ENCODE measurements at places on chromosomes 5 and 9.

DNA sequence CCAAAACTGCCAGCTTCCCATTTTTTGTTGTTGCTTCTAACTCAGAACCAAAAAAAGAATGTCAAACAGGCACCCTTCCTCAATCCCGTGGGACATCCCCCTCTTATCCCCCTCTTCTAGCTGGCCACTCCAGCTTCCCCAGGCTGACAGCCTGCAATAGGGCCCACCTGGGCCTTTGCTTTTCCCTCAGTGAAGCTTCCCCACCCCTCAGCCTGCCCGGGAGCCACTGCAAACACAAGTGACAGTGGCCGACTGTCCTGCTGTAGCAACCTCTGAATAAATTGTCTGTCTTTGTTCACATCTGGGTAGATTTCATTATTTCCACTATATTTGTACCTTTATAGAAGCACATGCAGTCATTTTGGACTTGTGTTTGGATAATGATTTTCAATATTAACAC, 245.3 kb downstream of the GADD45G start:
- no peak for DNase-seq

- peak; percentile 69 for DNase-seq
Observed at GRCh38 chr9:131656356-131657036, 83.4 kb downstream of the RAPGEF1 start.

- no peak for DNase-seq
Observed at GRCh38 chr9:5879419-5880181, 11.1 kb upstream of the MLANA start.

DNA sequence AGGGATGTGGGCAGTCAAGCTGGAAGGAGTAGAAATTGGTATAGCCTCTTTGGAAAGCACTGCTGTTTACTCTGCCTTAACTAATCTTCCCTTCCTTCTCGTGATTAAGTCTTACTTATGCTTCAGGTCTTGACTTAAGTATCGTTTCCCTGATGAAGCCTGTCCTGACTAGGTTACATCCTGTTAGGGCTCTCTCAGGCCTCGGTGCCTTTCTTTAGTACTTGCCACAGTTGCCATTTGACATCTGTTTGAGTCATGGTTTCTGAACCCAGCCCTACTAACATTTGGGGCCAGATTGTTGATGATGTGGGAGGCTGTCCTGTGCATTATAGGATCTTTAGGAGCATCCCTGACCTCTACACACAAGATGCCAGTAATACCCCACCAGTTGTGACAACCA, 94.4 kb downstream of the GAPVD1 start:
- no peak for DNase-seq

DNA sequence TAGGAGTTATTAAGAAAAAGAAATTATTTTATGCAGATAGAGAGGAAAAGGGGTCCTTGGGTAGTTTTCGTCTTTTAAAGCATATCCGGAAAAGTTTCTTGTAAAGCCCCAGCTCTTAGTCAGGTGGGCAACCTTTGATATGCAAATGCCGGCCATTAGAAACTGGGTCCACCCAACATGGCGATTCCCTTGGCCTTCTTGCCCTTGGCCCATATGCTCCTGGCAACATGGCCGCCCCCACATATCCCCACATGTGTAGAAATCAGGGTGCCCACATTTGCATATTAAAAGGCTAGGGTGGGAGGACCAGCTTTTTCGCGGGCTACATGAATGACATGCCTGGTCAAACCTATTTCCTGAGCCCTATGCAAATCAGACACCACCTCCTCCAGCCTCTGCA, 73.3 kb downstream of the FREM1 start:
- DNase-seq = no peak

DNA sequence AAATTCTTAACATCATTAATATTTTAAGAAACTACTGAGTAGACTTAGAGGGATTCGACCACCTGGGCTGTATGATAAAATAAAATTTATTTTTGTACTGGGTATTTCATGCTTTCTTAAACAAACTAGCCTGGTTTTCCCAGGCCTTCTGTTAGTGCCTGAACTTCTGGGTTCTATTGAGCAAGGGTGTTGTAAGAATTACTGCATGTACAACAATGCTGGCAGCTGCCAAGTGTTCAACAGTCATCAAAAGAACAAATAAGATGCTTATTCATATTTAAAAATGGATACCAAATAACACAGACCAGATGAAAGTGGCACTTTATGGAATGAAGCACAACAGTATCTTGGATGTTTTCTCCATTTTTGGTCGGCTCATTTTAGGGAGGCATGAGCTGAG, 123.2 kb upstream of the FBXL7 start:
- no peak for DNase-seq

DNA sequence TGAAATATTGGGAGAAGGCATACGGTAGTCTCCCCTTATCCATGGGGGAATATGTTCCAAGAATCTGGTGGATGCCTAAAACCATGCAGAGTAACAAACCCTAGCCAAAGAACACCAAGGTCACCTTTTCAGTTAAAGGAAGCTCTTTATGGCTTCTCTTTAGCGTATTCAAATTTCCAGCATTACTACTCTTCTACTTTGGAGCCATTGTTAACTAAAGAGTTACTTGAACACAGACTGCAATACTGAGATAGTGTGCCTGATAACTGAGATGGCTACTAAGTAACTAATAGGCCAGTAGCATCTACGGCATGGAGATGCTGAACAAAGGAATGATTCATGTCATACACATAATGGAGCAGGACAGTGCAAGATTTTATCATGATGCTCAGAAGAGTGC, 84.5 kb upstream of the SPEF2 start:
- no peak for DNase-seq

DNA sequence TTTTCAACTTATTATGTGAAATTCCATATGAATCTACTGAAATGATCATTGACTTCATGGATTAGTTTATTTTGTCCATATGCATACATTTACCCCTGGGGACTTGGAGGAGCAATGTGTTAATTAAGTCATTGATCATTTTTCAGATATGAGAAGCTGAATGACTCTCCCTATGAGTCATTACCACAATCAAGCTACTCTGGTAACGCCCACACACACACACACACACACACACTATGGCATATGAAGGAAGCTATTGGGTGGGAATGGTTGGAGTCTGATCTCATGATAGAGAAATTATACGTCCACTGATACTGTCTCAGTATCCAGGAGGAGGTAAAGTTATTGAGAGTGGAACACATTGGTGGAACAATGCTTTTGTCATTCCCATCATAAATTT, 528.9 kb downstream of the AGTPBP1 start:
- DNase-seq = no peak

GRCh38 chr9:124493794-124494479, 13.3 kb downstream of the NR5A1 start:
- DNase-seq = peak; percentile 70

DNA sequence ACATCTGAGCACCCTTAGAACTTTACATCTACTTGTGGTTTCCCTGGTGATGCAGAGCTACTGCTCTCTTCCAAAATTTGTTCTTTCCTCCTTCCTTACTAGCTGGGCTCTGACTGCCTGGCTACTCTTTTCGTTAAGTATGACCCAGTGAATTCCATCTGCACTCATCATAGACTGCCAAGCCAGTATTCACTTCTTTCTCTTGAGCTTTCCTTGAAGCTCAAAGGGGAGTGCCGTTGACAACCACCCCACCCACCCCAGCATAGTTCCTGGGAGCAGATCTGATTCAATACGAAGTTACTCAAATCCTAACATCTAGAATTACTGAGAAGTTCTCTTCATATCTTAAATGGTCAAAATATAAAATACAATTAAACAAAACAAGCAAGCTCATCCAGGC, 190.5 kb downstream of the ADAMTS12 start:
- DNase-seq = no peak

DNA sequence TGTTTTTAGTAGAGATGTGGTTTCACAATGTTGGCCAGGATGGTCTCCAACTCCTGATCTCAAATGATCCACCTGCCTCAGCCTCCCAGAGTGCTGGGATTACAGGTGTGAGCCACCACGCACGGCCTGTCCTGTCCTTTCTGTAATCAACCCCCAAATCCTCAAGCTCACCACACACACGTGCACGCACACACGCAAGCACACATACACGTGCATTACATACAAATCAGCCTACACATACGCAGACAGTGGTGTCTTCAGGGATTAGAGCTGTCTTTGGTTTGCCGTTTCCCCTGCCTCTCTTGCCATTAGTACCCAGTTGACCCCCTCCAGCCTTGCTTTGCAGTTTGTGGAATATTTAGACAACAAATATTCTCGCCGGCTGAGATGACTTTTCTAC, 6.5 kb downstream of the GLT6D1 start:
- no peak for DNase-seq

DNA sequence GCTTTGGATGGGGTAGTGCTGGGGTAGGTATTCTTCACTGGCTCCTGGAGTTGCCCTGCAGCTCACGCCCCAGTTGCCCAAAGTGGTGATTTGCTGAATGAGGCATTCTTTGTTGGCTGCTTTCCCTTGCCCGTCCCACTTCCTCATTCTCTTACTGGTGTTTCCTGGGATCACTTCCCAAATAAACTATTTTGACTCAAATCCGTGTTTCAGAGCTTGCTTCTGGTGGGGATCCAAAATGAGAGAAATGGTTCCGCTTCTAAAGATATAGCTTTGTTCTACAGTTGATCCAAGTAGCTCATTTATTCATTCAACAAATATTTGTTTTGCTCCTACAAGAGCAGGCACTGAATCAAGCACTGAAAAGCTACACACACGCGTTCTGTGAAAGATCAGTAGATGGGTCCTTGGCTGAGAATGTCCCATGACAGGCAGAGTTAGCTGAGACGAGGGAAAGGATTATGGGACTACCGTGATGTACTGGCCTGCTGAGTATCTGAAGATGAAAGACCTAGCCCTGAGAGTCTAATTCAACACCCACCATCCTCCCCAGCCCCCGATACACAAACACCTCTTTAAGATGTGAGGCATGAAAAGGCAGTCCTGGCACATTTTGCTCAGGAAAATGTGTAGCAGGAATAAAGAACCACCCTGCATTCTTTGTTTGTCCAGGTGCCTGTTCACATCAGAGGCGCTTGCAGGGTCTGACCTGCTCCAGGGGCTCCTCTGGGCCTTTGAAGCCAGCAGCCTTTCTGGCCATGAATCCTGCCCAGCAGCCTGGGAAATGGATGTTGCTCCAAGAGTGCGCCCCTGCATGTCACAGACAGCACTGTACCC, 143.1 kb upstream of the RANBP3L start:
- DNase-seq = no peak

DNA sequence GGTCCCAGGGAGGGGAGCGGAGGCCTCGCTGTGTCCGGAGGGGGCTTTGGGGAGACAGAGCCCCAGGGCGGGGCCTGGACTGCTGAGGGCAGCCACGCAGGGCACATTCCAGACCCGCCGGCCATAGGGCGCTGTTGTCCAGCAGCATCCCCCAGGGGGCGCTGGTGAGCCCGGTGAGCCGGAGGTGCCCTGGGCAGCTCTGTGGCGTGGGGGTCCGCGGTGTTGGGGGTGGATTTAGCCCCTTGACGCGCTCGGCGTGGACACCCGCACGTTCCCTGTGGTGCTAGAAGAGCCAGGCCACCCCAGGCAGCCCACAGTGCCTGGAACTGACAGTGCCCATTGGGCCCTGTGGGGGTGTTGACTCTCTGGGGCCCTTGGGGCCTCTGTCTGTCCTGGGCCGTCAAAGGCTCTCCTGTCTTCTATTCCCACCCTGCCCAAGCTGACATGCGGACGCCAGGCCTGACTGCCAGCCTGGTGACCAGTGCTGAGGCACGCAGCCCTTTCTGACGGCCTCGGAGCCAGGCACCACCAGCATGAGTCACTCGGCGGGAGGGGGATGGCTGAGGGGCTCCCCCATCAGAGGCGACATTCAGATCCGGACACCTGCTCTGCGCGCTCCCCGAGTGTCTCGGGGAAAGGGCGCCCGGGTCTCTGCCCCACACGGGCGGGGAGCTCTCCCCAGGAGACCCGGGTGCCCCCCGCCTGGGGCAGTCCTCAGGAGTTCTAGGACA, 23.9 kb downstream of the TPPP start:
- DNase-seq = peak; percentile 58

GRCh38 chr5:172754596-172755356, 16.2 kb downstream of the DUSP1 start:
- no peak for DNase-seq

DNA sequence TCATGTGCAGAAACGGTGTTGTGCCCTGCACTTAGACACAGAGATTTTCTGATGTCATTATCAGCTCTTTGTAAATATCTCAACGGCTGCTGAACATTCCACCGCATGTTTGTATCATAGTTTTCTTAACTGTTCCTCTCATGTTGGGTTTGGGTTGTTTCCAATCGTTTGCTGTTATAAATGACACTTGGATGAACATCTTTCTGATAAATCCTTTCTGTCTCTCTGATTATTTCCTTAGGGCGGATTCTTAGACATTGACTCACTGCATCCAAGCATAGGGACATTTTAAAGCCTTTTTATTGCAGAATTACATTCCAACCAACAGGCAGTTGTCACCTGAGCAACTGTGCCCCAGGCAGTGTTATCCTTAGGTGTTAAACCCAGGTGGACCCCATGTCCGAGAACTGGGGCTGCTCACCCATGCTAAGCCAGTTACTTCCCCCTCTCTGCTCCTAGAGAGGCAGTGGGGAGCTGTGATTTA, 28.5 kb downstream of the COL5A1 start:
- no peak for DNase-seq

- DNase-seq = no peak
Observed at GRCh38 chr9:85292261-85292660, 449.5 kb downstream of the AGTPBP1 start.

GRCh38 chr9:68970151-68970550, 43.8 kb downstream of the PRKACG start:
- no peak for DNase-seq

- DNase-seq = no peak
Observed at GRCh38 chr5:66213533-66213932, 69.4 kb downstream of the SREK1 start.

GRCh38 chr9:130921300-130921988, 17.6 kb downstream of the FIBCD1 start:
- DNase-seq = no peak

DNA sequence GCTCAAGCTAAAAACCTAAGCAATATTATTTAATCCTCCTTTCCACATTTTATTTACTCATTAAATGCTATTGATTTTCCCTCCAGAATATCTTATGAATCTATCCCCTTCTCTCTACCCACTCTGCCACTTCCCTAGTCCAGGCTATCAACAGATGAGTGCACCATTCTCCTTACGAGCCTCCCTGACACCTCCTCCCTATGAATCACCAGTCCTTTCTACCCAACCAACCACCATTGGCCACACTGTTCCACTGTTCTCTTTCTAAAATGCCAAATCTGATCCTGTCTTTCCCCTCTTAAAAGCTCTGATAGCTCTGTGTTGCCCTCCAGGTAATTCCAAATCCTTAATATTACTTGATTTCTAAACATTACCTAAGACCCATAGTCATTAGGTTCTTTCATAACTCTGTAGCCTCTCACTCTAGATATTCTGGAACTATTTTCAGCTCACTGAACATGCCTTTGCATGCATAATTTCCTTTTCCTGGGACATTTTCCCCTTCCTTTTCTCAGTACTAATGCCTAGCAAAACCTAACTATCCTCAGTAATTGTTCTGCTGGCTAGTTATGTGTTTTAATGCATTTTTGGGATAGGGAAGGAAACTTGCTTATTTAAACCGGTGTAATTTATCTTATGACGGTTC, 126.3 kb downstream of the UNC13B start:
- no peak for DNase-seq
